Stimulated activated CD8-positive, alpha-beta memory T cell treated with anti-CD3 and anti-CD28 coated beads, Interleukin-2, amount 100 ng/mL, for 1 hour (primary cell): ENCODE measurements at places on chromosomes 5 and 9.

- DNase-seq, result no peak
These were observed 1641.5 kb upstream of the C9orf72 start for GRCh38 chr9:29214690-29215253.

- no peak for DNase-seq
These were observed 579.8 kb upstream of the ST8SIA4 start for GRCh38 chr5:101482931-101483330.

- no peak for DNase-seq
These were observed 190.4 kb downstream of the TARS1 start for GRCh38 chr5:33631139-33631538.

GRCh38 chr9:91126761-91127445 is 234.8 kb downstream of the AUH start:
- DNase-seq, result no peak

- DNase-seq, result no peak
These were observed 15.2 kb upstream of the KCNMB1 start for GRCh38 chr5:170404398-170404797.

DNA sequence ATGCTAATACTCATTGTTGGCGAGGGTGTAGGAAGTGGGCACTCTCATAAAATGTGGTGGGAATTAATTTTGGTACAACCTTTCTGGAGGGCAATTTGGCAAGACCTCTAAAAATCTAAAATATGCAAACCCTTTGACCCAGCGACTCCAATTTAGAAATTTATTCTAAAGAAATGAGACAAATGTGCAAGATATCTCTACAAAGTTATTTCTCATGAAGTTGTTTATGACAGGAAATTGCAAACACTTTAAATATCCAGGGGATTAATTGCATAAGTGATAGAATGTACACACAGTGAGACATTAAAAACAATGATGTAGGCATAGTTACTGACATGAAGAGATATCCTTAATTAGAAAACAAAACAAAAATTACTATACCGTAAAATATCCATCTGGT is 246.3 kb upstream of the MAP3K1 start:
- DNase-seq, result no peak

GRCh38 chr5:180027459-180028089 is 44.0 kb downstream of the RNF130 start:
- no peak for DNase-seq

GRCh38 chr9:99375481-99375880 is 153.4 kb downstream of the SEC61B start:
- DNase-seq, result no peak

- no peak for DNase-seq
These were observed 59.8 kb upstream of the POU5F2 start for GRCh38 chr5:93800988-93801811.
